ENCODE measurements at places on chromosomes 7 and 10.

GRCh38 chr7:100894860-100895700 lies 608 bp downstream of the ACHE start:
- DNase-seq, result no peak

- no peak for DNase-seq
Measured at GRCh38 chr7:99666013-99666395, 13.8 kb downstream of the CYP3A5 start.

DNA sequence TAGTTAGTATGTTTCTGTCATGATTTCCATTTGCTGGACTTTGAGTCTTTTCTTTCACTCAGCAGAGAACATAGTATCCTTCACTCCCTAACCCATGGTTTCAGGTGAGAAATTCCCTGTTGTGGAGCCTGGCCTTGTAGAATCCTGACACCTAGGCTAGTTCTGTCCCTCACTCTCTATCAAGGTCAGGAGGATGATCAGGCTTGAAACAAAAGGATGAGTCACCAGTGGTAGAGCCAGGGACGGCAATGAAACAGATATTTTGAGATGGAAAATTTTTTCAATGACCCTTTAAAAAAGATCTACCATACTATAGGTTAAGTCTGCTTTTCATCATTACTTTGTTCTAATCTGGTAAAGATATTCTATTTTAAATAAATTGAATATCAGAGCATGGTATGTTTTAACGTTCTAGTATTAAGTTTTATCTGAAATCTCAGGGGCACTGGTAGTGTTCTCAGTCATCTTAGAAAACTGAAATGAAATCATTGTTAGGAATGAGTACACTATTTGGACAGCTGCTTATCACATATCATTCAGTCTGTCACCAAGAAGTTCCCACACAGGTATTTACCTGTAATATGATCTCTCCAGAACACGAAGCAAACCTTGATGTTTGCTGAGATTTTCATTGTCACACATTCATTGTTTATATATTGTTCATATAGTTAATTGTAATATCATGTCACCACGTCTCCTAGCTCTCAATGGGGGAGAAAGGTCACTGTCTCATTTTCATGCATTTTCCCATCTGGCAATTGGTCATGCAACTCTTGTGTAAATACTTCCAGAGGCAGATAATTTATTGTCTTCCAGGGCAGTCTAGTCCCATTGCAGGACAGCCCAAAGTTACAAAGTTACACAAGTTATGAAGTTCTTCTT lies 299.9 kb upstream of the LRRTM3 start:
- no peak for DNase-seq

DNA sequence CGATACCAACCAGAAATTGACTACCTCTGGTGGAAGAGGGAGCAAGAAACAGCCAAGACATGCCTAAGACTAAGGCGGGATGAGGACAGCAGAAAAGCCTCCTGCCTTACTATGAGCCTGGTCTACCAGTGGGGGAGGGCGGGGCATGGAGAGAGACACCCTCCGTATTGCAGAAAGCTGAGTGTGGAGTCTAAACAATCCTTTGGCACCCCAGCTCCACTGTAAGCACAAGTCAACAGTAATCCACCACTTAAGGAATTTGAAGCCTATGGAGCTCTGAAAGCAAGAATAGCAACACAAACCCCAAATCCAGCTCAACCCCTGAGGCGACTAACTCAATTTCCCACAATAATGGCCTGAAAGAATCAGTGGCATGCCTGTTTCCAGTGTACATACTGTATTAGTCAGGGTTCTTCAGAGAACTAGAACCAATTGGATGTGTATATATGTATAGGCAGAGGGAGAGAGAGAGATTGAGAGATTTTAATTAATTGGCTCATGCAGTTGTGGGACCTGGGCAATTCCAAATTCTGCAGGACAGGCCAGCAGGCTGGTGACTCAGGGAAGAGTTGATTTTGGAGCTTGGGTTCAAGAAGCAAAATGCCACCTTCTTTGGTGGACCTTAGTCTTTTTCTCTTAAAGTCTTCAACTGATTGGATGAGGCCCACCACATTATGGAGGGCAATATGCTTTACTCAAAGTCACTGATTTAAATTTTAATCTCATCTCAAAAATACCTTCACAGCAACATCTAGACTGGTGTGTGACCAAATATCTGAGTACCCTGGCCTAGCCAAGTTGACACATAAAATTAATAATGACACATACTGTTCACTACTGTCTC lies 13.5 kb downstream of the PPIF start:
- DNase-seq, result no peak

DNA sequence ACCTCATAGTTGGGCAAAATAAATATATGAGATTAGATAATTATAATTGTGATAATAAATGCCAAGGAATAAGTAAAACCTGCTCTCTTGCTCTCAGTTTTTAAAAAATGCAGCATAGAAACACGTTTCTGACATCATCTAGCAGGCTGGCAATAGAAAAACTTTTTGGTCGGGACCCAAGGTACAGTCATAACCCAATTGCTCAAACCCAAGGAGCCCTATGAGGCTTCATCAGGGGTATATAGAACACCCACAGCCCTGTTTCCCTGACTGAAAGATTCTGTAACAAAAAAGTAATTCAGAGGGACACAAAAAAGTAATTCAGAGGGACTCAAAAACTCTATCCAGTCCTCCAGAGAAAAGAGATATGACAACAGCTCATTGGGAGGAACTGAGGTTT lies 3.8 kb downstream of the PDE1C start:
- DNase-seq, result no peak

Data from hematopoietic multipotent progenitor cell (in vitro differentiated cells).